ENCODE measurements at places on chromosomes 2 and 18.
A peak's percentile ranks its signal among the peaks of the same experiment; 100 is the strongest.

GRCh38 chr18:62596145-62597005, 73.5 kb downstream of the ZCCHC2 start:
- no peak for DNase-seq

DNA sequence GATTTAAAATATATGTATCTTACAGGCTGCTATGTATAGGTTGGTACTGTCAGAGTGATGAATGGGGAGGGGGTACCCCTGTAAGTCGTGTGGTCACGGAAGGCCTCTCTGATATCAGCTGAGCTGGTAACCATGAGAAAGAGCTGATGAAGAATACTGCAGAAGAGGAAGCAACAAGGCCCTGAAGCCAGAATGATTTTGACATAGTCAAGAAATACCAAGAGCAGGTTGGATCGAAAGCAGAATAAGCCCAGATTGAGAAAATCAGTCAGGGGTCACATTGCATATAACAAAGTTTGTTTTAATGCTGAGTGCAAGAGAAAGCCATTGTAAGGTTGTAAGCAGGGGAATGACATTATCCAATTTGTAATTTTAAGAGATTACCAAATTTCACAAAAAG, 57.3 kb downstream of the UNC50 start:
- DNase-seq, result no peak

- peak; percentile 77 for DNase-seq
These were observed 108.8 kb downstream of the SLC4A3 start for GRCh38 chr2:219736209-219736608.

- DNase-seq, result peak; percentile 38
These were observed 37.5 kb upstream of the ZNF385B start for GRCh38 chr2:179898873-179899272.

DNA sequence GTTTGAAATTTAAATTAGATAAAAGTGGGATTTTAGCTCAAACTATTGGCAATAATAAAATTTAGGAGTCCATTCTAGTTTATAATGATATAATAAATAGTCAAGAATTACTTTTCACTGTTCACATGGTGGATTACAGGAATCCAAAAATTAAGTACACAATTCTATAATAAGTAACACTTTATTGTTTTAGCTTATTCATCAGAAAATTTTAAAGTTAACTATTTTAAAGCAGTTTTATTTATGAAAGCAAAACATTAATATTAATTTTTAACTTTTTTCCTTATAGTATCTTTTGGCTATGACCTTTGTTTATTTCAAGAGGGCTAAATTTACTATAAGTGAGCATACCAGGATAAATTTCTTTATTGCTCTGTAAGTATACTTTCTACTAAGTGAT, 11.4 kb downstream of the SPDYA start:
- DNase-seq, result no peak

Data from fibroblast of villous mesenchyme (primary cell).